ENCODE measurements at places on chromosomes 16 and 17.

DNA sequence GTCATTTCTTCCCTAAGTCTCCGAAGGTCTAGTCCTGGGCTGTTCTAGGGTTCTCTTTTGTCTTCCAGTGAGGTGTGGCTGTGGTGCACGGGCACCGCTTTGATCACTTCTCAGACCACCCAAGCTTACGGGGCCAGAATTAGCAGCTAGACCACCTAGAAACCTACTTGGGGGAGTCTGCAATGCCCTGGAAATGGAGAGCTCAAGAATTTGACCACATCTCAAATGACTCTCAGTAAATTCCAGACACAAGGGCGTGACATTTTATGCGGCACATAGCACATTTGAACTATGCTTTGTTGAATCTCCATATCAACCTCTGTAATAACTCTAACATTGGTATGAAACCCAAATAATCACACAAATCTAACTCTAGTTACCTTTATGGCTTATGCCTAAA, 24.9 kb downstream of the TRIM16 start:
- no peak for DNase-seq

GRCh38 chr17:65228734-65229620, 91.8 kb downstream of the RGS9 start:
- DNase-seq, result no peak

DNA sequence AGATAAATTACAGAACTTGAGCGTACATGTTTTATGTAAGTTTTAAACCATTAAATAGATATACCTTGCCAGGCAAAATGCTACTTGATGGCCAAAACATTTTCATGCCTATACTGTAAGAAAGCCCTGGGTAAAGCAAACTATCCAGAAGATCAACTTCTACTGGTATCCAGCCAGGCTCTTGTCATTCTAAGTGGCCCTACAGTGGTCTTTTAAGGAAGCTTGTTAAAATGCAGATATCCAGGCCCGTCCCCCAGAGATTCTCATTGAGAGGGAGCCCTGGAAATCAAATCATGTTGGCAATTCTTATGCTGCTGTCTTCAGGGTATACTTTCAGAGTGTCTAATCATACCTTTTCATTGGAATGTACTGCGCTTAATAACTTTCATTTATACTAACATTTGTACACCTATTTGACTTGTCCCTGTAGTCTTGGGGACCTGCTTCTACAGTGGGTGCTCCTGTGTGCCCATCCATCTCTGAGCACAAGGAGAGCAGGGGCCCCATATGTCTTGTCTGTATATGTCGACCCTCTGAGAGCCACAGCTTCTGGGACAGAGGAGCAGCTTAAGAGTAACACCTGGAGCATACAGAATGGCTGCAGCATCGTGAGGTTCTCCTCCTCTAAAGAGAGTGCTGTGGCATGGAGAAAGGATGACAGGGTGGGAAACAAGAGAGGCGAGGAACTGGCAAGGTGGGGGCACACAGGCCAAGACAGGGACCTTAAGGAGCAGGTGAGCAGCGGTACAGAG, 43.6 kb upstream of the ANKFY1 start:
- no peak for DNase-seq

GRCh38 chr16:68226116-68226515, 9.8 kb downstream of the ESRP2 start:
- DNase-seq, result no peak

Data from activated CD4-positive, CD25-positive, alpha-beta regulatory T cell treated with anti-CD3 and anti-CD28 coated beads, Interleukin-2, amount 50 U/mL, for 72 hours (primary cell).